ENCODE measurements at places on chromosomes 16 and 17.

DNA sequence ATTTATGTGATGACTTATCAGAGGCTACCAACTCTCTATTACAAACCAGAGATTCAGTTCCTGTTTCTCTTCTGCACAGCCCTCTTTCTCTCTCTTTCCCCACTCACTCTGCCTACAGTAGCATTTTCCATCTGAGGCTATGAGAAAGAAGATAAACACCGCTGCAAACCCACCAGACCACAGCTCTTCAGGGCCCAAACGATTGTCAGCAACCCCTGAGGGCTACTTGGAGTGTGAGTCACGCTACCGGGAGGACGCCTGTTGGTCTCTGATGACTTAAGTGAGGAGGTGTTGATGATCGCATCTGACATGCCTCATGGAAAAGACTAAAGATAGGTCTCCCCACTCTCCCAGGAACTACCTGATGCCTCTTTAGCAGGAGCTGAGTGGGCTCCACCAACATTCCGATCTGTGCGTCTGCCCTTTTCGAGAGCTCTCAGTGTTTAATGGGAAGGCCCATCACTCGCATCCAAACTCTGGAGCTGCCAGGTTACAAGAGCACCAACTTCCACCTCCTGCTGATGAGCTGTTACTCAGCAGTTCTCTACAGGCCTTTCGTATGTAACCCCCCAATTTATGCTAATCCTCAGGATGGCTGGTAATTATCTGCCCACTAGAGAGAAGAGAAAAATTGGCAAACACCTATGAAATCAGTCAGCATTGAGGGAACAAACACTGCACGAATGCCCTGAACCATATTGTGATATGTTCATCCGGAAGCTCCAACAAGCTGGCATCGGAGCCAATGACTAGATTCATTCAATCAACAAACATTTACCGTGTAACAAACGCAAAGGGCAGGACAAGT is 9.2 kb downstream of the GRIN2A start:
- DNase-seq = no peak

DNA sequence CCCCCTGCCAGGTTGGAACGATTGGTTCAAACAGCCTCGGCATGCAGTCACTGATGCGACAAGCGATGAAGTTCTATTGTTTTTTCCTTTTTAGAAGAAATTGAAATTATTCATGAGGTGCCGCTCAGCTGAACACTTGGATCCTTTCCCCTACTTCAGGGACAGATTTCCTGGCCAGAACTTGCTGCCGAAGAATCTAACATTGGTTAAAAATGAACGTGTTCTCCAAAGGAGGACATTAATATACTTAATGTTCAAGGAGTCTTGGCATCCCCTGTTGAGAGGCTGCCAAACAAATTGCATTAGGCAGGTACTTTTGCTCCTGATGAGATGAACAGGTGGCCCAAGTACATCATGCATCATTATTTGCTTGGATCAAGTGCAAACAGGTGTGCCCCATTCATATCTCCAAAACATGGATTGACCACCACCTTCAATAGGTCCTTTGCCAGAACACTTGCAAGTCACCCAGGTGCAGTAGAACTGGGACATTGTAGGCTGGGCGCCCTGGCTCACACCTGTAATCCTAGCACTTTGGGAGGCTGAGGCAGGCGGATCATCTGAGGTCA is 437.2 kb downstream of the HAPSTR1 start:
- DNase-seq = no peak

DNA sequence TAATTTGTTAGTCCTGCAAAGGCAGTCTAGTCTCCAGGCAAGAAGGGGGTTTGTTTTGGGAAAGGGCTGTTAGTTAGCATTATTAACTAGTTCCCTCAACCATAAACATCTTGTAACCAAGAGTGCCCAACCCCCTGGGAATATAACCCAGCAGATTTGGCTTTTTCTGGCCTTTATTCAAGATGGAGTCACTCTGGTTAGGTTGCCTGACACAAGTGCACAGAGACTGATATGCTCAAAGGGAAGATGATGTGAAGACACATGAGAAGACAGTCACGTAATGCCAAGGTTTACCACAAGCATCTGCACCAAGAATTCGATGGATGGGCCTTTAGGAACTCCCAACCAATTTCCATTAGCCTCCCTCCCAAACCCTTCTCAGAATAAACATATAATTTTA is 3.9 kb upstream of the SCPEP1 start:
- no peak for DNase-seq

DNA sequence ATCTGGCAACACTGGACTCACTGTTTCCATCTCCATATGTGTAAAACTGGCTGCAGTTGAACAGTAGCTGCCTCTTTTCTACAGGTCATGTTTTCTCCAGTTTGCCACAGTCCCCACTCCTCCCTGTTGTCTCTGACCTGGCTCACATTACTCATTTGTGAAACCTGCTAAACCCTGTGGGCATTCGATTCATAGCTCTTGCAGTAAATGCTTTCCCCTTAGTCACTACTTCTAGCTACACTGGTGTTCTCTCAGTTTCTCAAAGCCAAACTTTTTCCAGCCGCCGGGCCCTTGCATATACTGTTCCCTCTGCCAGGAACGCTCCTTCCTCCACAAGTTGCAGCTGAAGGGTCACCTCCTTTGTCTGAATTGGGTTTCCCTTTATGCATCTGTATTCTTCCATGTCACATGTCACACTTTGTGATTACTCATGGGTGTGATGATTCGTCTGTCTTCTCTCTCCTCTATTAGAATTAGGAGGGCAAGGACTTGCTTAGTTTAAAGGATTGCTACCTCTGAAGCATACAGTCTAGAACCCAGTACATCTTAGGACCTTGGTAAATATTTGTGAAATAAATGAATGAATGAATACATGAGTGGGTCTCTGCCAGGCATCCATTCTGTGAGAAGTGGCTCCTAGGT is 15.0 kb upstream of the MT4 start:
- no peak for DNase-seq

DNA sequence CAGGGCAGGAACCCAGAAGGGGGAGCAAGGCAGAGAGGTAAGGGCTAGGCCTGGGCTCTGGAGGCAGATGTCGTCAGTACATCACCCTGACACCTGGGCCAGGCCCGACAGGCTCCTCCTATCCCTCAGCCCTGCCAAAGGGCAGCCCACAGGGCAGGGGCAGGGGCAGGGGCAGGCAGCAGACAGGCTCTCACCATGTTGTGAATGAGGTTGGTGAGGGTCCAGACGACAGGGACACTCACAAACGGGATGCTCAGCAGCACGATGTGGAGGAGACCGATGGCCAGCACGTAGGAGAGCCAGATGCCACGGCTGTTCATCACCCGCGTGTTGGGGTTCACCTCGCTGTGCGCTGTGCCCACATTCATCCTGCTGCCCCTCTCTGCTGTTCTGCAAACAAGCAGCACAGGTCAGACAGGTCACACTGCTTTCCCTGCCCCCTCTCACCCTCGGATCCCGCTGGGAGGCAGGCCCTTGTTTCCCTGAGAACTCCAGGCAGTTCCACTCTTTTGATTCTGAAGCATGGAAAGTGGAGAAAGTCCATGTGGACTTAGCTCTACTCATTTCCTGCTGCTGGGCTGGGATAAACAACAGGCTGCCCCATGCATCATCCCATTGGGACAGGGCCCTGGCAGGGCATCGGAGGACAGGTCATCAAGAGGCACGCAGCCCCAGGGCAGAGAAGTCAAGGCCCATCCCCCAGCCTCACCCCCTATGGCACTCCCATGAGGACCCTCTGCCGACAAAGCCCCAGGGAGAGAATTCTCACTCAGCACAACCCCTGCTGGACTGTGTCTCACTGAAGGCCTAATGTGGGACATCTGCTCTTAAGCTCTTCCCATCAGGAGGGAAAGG is 3.3 kb downstream of the ORMDL3 start:
- no peak for DNase-seq

- no peak for DNase-seq
Measured at GRCh38 chr16:74844041-74844980, 69.7 kb upstream of the FA2H start.

GRCh38 chr16:48641770-48642169 is 31.8 kb upstream of the N4BP1 start:
- no peak for DNase-seq

Measured in activated CD4-positive, alpha-beta T cell treated with anti-CD3 and anti-CD28 coated beads, Interleukin-2, amount 10 ng/mL, durations not matched to agents 7 days and 5 days (primary cell).